ENCODE measurements at places on chromosomes 12 and 14. TPM values are rescaled to one million over a fixed set of nuclear protein-coding genes. Genes with fewer than 3 reads are reported as not detected.

Gene NRL
- 3.3 TPM for polyA plus RNA-seq

Gene AQP6
- 0.06 TPM for polyA plus RNA-seq

Gene LRIG3
- polyA plus RNA-seq, result 3.5 TPM

Gene RNU4-1
- not detected for polyA plus RNA-seq

Gene VEZT
- polyA plus RNA-seq, result 23.6 TPM

Gene GZMH
- 0.28 TPM for polyA plus RNA-seq

Gene ADAMTS20
- not detected for polyA plus RNA-seq

Gene SRRM4
- 0.06 TPM for polyA plus RNA-seq

Gene CPNE6
- polyA plus RNA-seq, result not detected

Gene SALL2
- polyA plus RNA-seq, result 1.3 TPM

Gene RAD51AP1
- polyA plus RNA-seq, result 0.59 TPM

Gene SDS
- not detected for polyA plus RNA-seq
